ENCODE measurements at places on chromosomes 1 and 21.

GRCh38 chr1:206518206-206518605 lies 10.9 kb downstream of the RASSF5 start:
- DNase-seq: no peak

DNA sequence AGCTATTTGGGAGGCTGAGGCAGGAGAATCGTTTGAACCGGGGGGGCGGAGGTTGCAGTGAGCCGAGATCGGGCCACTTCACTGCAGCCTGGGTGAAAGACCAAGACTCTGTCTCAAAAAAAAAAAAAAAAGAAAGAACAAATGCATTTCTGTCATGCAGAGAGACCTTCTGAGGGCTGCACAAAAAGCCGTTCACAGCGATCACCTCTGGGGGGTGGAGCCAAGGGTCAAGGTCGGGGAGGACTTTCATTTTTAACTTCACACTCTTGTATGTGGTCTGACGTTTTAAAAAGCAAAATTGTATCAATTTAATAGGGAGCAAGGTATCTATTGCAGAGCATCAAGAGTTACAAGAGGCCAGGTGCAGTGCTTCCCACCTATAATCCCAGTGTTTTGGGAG lies 26.6 kb upstream of the CLDN14 start:
- DNase-seq: no peak

DNA sequence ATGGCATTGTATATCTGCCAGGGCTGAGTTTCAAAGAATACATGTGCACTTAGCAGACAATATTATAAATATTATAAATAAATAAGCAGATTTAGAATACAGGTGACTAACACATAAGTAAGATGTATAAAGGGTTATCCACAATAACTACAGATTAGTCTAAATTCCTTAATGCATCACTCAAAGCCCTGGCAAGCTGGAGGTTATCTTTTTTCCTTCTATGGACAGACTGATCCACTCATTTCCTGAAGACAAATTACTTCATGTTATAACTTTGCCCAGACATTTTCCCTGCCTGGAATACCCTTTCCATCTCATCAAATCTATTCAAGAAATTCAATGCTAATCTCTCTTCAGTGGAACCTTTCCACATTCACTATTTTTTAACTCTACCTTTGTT lies 38.8 kb downstream of the LUZP1 start:
- no peak for DNase-seq

DNA sequence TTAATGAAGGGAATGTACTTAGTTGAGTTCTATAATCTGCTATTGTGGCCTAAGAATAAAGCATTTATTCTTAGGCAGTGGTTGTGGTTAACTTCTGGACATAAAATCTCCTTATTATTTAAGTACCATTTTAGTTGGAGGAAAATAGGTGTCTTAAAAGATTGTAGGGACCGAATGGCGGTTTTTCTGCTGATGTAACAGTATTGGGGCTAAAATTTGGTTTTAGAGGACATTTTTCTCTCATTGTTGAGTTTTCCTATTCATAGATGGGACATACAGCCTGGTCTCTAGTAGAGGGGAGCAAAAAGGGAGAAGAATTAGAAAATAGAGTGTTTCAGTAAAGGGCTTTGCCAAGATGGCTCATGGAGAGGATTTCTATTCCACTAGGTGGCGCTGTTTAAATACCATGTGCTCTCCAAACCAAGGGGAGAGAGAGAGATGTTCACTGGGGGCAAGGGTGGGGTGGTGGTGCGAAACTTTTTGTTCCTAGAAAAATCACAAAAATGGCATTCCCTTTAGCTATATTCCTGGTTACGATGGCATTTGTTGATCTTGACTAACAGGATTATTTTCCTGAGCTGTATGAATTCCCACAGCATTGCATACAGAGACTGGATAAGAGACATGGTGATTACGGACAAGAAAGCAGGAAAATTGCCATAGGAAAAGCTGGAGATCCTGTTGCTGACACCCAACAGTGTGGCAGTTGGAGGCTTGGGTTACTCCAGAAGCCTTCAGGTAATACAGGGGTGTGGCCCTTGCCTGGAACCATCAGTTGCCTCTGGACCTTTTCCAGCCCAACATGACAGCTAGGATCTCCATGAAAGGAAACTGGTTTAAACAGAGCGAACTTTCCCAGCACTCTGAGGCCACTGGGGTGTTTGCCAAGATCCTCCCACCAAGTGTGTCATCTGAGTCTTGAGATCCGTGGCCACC lies 18.2 kb upstream of the FCGR2A start:
- peak; percentile 82 for DNase-seq

- no peak for DNase-seq
Observed at GRCh38 chr1:49597436-49597835, 426.3 kb downstream of the AGBL4 start.

- no peak for DNase-seq
Observed at GRCh38 chr1:27554759-27555699, 48.9 kb downstream of the AHDC1 start.

DNA sequence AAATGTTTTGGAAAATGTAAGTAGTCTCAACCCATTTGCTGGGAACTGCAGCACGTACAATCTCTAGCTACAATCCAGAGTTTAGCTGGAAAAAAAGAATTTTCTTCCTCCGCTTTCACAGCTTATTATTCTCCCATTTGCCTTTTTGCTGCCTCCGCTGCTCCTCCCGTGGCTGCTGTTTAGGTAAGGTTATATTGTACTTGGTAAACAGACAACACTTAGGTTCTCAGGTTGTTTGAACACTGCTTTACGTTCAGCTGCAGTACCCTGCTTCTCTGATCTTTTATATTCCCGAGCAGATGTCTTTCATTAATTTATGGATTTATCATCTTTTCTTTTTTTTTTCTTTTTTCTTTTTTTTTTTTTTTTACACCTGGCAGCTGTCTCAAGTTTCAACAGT lies 14.3 kb downstream of the PROX1 start:
- DNase-seq: no peak

- peak; percentile 38 for DNase-seq
Observed at GRCh38 chr1:17009706-17010105, 2.0 kb downstream of the ATP13A2 start.

DNA sequence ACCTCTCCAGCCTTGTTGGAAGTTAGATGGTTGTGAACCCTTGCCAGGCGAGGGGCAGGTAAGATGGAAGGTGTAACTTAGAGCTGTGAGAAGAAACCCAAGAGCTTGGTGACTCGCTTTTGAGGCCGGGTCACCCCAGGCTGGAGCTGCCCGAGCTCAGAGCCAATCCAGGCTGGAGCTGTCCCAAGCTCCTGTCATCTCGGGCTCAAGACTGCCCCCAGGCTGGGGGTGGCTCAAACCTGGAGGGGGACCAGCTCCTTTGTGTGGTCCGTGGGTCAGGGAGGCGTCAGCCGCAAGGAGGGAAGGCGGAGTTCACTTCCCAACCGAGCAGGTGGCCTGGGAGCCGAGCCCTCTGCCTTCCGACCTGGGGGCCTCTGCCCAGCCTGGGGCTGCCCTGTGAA lies 2.0 kb downstream of the HUNK start:
- DNase-seq: no peak

DNA sequence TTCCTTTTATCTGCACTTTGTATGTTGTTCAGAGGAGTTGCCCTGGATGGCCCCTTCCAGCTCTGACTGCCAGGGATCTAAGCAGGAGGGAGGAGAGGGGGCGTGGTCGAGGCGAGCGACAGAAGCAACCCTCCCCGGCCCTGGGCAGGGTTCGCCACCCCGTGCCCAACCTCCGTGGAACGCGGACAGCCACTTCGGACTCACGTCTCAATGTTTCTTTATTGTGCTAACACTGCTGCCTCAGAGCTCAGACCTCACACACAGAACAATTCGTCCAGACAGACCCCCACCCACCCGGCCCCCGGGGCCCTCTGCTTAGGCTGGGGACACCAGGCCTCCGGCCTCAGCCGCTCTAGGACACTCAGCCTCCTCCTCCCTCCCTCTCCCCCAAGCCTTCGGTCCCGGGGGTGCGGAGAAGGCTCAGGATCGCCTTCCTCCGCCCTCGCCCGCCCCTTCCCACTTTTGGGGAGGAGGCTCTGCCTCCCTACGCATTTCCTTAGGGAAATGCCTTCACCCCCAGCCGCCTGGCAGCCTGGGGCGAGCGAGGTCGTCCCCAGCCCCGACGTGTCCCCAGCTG lies 8.3 kb downstream of the VSIG8 start:
- no peak for DNase-seq

GRCh38 chr1:162388083-162388594 lies 6.6 kb downstream of the C1orf226 start:
- DNase-seq: no peak

All from RPMI8226 (cell line).